Breast epithelium (tissue), 4 donors: ENCODE measurements at places on chromosomes 4 and X.
A peak's percentile ranks its signal among the peaks of the same experiment; 100 is the strongest.

GRCh38 chrX:132001127-132001526 is 22.0 kb upstream of the STK26 start:
- no peak overlapping the region for H3K4me3 ChIP-seq
- no peaks in the 10 kb centered on the region for H3K4me1 ChIP-seq
- no peaks in the 10 kb centered on the region for H3K36me3 ChIP-seq
- H3K27me3 ChIP-seq, result peaks cover 32% of the 10 kb centered on the region
- H3K27ac ChIP-seq, result no peak overlapping the region

- H3K27me3 ChIP-seq, result no peaks in the 10 kb centered on the region
- H3K27ac ChIP-seq, result no peak overlapping the region
- DNase-seq, result no peak
- no peaks in the 10 kb centered on the region for H3K4me1 ChIP-seq
- no peaks in the 10 kb centered on the region for H3K36me3 ChIP-seq
Observed at GRCh38 chr4:150514709-150515108, 67.2 kb upstream of the MAB21L2 start.

GRCh38 chr4:70701271-70701670 is 12.9 kb downstream of the UTP3 start:
- no peaks in the 10 kb centered on the region for H3K27me3 ChIP-seq
- H3K4me3 ChIP-seq, result no peak overlapping the region
- no peaks in the 10 kb centered on the region for H3K36me3 ChIP-seq
- H3K4me1 ChIP-seq, result no peaks in the 10 kb centered on the region

DNA sequence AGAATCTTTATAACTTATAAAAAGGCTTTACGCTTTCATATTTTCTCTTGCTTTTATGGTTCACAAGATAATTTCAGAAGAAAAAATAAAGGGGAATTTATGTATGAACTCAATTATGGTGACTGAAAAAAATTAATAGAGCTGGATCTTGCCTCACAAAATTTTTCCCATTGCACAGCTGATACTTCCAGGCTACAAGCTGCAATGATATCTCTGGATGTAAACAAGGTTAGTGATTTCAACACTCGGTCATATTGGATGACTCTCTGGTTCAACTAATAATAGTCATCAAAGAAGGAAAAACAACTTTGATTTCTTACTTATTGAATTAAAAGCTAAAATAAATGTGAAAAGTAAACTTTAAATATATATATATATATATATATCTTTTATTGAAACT is 868.0 kb downstream of the FAT4 start:
- DNase-seq, result no peak
- no peak overlapping the region for H3K27ac ChIP-seq
- H3K4me1 ChIP-seq, result no peaks in the 10 kb centered on the region
- no peaks in the 10 kb centered on the region for H3K27me3 ChIP-seq
- H3K4me3 ChIP-seq, result no peak overlapping the region

- no peak overlapping the region for H3K4me3 ChIP-seq
- no peaks in the 10 kb centered on the region for H3K27me3 ChIP-seq
- H3K4me1 ChIP-seq, result no peaks in the 10 kb centered on the region
Observed at GRCh38 chrX:96591421-96591820, 93.2 kb upstream of the DIAPH2 start.

GRCh38 chrX:127574829-127575228 is 477.4 kb downstream of the ACTRT1 start:
- DNase-seq, result no peak
- no peak overlapping the region for H3K27ac ChIP-seq
- H3K36me3 ChIP-seq, result no peaks in the 10 kb centered on the region
- no peaks in the 10 kb centered on the region for H3K27me3 ChIP-seq
- no peak overlapping the region for H3K4me3 ChIP-seq

- no peak for DNase-seq
- no peaks in the 10 kb centered on the region for H3K4me1 ChIP-seq
- no peak overlapping the region for H3K4me3 ChIP-seq
- H3K36me3 ChIP-seq, result no peaks in the 10 kb centered on the region
Observed at GRCh38 chr4:63788271-63788670, 621.0 kb downstream of the TECRL start.

DNA sequence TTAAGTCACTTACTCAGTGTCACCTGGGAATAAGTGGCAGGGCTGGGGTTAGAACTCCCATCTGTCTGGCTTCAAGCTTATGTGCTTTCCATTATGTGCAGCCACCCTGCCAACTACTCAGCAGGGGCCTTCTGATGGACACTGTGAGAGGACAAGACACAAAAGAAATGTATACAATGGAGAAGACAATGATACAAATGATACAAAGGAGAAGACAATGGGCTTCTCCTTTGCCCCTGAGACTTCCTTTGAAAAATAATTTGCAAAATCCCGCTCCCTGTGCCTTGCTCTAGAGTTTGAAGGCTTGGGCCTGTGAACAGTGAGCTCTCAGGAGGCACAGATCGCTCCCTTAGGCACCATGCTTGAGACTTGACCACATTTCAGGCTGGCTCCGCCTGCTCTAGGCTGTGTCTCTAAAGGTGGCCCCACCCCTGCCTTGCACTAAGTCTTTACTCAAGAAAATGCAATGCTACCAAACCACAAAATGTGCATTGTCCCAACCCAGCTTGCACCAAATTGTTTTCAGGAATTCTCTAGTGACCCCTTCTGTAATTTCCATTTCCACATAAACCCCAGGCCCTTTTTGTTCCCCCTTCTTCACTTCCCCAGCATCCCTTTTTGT is 27.1 kb upstream of the STX18 start:
- H3K27me3 ChIP-seq, result no peaks in the 10 kb centered on the region
- H3K36me3 ChIP-seq, result no peaks in the 10 kb centered on the region
- no peak overlapping the region for H3K27ac ChIP-seq
- H3K4me3 ChIP-seq, result no peak overlapping the region

- no peak overlapping the region for H3K4me3 ChIP-seq
- no peaks in the 10 kb centered on the region for H3K36me3 ChIP-seq
- no peaks in the 10 kb centered on the region for H3K4me1 ChIP-seq
Observed at GRCh38 chrX:150607201-150607600, 38.8 kb downstream of the MTM1 start.

DNA sequence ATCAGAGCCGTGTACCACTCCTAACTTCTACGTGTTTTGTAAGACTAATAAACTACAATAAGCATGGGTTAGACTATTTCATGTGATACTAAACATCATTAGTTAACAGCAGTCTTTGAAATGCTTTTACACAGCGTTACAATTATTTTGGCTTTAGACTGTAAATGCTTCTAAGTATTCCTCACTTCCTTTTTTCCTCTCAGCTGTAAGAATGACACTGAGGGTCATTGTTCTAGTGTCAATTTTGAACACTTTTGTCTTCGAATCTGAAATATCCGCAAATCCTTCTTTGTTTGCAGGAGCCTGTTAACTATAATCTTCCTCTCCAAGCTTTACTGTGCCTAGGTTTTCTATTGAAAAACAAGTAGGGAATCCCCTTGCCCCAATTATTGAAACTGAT is 1.5 kb downstream of the ABCE1 start:
- H3K4me1 ChIP-seq, result no peaks in the 10 kb centered on the region
- H3K4me3 ChIP-seq, result peak overlapping the region; percentile 69
- H3K36me3 ChIP-seq, result no peaks in the 10 kb centered on the region
- DNase-seq, result no peak
- H3K27ac ChIP-seq, result no peak overlapping the region
- H3K27me3 ChIP-seq, result no peaks in the 10 kb centered on the region

GRCh38 chr4:10706236-10706635 is 21.7 kb upstream of the CLNK start:
- no peak for DNase-seq
- H3K4me1 ChIP-seq, result no peaks in the 10 kb centered on the region
- H3K27ac ChIP-seq, result no peak overlapping the region
- H3K4me3 ChIP-seq, result no peak overlapping the region
- H3K36me3 ChIP-seq, result no peaks in the 10 kb centered on the region

GRCh38 chr4:28730304-28730703 is 1869.7 kb downstream of the STIM2 start:
- H3K4me3 ChIP-seq, result no peak overlapping the region
- no peaks in the 10 kb centered on the region for H3K27me3 ChIP-seq
- DNase-seq, result no peak
- no peak overlapping the region for H3K27ac ChIP-seq

- no peaks in the 10 kb centered on the region for H3K4me1 ChIP-seq
- H3K27me3 ChIP-seq, result no peaks in the 10 kb centered on the region
- no peak overlapping the region for H3K4me3 ChIP-seq
- no peak overlapping the region for H3K27ac ChIP-seq
Observed at GRCh38 chr4:20641976-20642375, 58.3 kb upstream of the PACRGL start.

DNA sequence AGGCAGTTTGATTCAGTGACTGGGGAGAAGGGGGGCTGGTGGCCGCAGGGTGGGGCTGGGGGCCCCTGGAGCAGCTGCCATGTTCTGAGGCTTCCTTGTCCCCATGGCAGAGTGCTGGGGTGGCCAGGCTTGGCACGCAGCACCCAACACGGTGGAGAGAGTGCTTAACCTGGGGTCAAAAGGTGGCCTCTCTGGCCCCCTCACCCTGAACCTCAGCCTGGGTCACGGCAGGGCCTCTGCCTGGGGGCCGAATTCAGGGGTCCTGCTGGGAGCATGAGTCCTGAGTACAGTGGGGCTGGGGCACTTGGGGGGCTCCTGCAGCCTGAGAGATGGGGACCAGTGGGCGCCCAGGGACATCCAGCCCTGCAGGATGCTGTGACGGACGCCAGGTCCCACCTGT is 19.9 kb downstream of the FGFRL1 start:
- H3K4me1 ChIP-seq, result peaks cover 16% of the 10 kb centered on the region
- H3K4me3 ChIP-seq, result no peak overlapping the region
- peaks cover 3% of the 10 kb centered on the region for H3K27me3 ChIP-seq
- no peak overlapping the region for H3K27ac ChIP-seq
- no peaks in the 10 kb centered on the region for H3K36me3 ChIP-seq

- H3K27ac ChIP-seq, result no peak overlapping the region
- H3K4me3 ChIP-seq, result no peak overlapping the region
- no peaks in the 10 kb centered on the region for H3K27me3 ChIP-seq
- no peaks in the 10 kb centered on the region for H3K36me3 ChIP-seq
Observed at GRCh38 chr4:55297346-55297745, 48.7 kb upstream of the SRD5A3 start.

DNA sequence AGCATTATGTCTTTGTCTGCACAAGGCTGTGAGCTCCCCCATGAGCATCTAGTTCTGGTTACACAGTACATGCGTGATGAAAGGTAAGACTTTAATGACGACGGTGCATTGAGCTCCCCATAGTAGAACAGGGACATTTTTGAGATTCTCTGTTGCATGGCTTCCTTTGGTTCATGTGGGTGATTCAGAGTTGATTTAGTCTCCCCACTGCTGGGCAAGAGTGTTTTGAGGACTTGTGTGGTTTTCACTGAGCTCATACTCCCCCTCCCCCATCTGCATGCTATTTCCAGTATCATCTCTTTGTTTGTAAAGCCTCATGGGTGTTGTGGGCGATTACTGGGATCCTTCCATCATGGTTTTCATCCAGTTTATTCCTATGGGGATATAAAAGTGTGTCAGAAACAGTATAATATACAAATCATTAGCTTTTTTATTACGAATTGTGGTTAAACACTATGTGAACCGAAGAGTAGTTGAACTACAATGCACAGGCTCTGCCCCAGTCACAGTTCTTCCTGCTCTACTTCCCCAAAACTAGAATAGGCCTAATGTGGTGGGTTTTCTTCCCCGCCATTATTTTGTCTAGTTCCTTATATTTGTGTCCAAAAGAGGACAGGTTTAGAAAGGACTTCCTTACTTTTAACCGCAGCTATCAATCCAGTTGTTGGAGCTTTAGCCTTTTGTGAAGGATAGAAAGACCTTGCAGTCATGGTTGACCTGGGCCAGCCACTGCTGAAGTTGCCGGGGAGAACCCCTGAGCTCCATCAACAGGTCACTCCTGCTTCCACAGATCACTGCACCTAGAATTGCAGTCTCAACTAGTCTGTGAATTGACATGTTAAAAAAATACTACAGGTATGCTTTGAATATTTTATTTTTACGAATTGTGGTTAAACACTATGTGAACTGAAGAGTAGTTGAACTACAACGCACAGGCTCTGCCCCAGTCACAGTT is 30.4 kb downstream of the KIT start:
- H3K4me3 ChIP-seq, result no peak overlapping the region
- no peaks in the 10 kb centered on the region for H3K27me3 ChIP-seq
- H3K4me1 ChIP-seq, result no peaks in the 10 kb centered on the region

- H3K27ac ChIP-seq, result no peak overlapping the region
- DNase-seq, result no peak
- H3K36me3 ChIP-seq, result no peaks in the 10 kb centered on the region
- no peak overlapping the region for H3K4me3 ChIP-seq
- no peaks in the 10 kb centered on the region for H3K4me1 ChIP-seq
- H3K27me3 ChIP-seq, result no peaks in the 10 kb centered on the region
Observed at GRCh38 chr4:38620527-38621027, 43.4 kb upstream of the KLF3 start.

GRCh38 chrX:7960246-7960645 is 33.0 kb upstream of the PNPLA4 start:
- H3K27me3 ChIP-seq, result peaks cover 4% of the 10 kb centered on the region
- no peak overlapping the region for H3K4me3 ChIP-seq
- no peak overlapping the region for H3K27ac ChIP-seq
- H3K4me1 ChIP-seq, result no peaks in the 10 kb centered on the region

GRCh38 chrX:109347632-109348031 is 134.3 kb downstream of the GUCY2F start:
- no peak for DNase-seq
- no peak overlapping the region for H3K4me3 ChIP-seq
- H3K27ac ChIP-seq, result no peak overlapping the region
- no peaks in the 10 kb centered on the region for H3K4me1 ChIP-seq
- H3K27me3 ChIP-seq, result peaks cover 43% of the 10 kb centered on the region

DNA sequence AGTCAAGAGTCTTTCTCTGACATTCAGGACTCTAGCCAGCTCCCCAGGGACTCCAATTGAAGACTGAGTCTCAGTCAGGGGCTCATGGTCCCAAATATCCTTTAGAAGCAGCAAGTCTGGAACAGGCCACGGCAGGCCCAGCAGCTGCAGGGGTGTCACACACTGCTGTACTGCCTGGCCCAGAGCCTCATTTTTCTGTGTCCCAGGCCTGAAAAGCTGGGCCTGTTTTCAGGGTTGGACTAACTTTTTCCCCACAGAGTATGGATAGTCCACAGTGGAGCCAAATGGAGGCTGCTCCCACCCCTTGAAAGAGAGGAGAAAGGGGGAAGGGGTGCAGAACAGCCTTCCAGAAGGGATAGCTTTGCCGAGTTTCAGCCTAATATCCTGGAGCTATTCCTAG is 146.8 kb upstream of the NALF2 start:
- H3K4me1 ChIP-seq, result no peaks in the 10 kb centered on the region
- no peaks in the 10 kb centered on the region for H3K36me3 ChIP-seq
- DNase-seq, result no peak
- no peak overlapping the region for H3K4me3 ChIP-seq

GRCh38 chr4:179698321-179698720 is 2256.1 kb upstream of the AGA start:
- H3K27ac ChIP-seq, result no peak overlapping the region
- no peak overlapping the region for H3K4me3 ChIP-seq
- DNase-seq, result no peak
- no peaks in the 10 kb centered on the region for H3K27me3 ChIP-seq
- H3K4me1 ChIP-seq, result no peaks in the 10 kb centered on the region

DNA sequence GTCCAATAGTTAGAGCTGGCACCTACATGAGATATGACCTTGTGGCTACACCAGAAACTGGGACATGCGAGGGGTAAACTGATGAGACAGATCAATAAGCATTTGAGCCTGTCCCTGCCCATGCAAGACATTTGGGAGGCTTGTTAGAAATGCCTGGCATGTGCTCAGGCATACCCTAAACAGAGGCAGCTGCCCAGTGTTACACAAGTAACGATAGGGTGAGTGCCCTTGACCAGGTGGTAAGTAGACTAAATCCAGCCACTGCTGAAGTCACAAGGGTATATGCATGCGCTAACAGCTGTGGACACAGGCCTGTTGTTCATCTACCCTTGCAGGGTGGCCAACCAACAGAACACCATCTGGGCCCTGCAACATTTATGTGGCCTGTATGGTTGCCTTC is 56.1 kb upstream of the CCDC149 start:
- no peak overlapping the region for H3K4me3 ChIP-seq
- H3K4me1 ChIP-seq, result no peaks in the 10 kb centered on the region
- H3K27me3 ChIP-seq, result no peaks in the 10 kb centered on the region
- no peak for DNase-seq
